ENCODE measurements at places on chromosomes 2 and 18.

DNA sequence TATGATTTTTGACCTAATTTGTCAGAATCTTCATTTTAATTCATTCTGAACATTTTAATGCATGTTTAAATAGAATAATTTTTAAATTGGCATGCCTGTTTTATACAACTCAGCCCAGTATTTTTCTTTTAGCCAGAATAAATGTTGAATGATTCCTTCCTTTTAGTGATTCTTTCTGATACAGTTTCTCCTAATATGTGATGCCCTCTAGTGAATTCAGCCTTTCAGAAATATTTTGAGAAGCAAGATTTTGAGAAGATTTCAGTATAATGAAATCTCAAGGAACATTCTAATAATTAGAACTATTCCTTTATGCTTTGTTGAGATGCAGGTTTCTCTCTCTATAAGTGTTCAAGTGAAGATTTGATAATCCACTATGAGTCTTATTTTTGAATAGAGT is 28.5 kb downstream of the LCLAT1 start:
- DNase-seq: no peak

DNA sequence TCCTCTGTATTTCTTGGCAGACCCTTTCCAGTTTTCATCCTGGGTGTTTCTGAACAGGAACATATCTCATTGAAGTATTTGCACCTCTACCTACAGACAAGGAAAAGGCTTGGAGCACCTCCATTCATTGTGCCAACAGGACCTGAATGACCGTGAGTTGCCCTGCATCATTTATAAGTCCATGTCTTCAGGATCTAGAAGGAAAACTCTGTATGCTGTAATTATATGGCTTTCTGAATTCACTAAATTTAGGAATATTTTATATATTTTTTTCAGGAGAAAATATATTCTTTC is 402.3 kb upstream of the SLC14A2 start:
- DNase-seq: no peak

- no peak for DNase-seq
Observed at GRCh38 chr2:174477759-174478158, 9.1 kb downstream of the GPR155 start.

DNA sequence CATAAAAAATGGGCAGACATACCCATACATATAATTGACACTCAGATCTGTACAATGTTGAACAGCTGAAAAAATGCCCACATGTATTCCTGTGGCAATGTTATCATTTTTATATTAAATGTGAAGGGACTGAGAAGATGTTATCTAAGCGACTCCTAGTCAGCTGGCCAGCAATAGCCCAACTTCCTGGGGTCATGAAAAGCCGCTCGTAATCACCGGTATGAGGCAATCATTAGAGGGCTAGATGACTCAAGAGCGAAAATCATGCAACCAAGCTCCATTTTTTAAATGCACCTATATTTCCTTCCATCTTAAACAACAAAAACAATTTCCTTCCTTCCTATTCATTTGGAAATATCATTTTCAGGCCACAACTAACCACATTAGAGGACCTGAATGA is 274.6 kb upstream of the CCDC68 start:
- DNase-seq: no peak

GRCh38 chr2:119408221-119408619 is 23.4 kb upstream of the TMEM37 start:
- DNase-seq: no peak

GRCh38 chr2:23620841-23621341 is 235.9 kb downstream of the KLHL29 start:
- no peak for DNase-seq

All from stimulated activated CD4-positive, alpha-beta T cell treated with anti-CD3 and anti-CD28 coated beads, Interleukin-4, amount 100 ng/mL, for 1 hour (primary cell).